Esophagus mucosa (tissue), 1 donor: ENCODE measurements at places on chromosomes 6 and 20.
A peak's percentile ranks its signal among the peaks of the same experiment; 100 is the strongest.

- no peak for ATAC-seq
Observed at GRCh38 chr6:161228096-161228495, 45.8 kb downstream of the AGPAT4 start.

DNA sequence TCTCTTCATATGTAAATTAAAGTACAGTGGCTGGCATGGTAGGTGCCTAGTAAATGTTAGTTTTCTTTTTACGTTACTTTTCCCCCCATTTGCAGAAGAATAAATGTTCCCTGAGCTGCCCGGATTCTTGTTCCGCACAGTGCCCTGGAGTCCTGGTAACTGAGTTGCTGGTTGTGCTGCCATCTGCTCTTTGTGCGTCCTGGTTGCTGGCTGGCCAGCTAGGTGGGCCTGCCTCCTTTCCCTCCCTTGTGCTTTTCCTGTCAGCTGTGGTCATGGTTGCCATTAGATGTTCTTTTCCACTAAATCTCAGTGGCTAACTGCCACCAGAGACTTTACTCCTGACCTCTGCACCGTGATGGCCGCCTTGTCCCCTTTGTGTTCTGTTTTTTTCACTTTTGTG is 28.6 kb downstream of the CEP43 start:
- ATAC-seq: no peak

DNA sequence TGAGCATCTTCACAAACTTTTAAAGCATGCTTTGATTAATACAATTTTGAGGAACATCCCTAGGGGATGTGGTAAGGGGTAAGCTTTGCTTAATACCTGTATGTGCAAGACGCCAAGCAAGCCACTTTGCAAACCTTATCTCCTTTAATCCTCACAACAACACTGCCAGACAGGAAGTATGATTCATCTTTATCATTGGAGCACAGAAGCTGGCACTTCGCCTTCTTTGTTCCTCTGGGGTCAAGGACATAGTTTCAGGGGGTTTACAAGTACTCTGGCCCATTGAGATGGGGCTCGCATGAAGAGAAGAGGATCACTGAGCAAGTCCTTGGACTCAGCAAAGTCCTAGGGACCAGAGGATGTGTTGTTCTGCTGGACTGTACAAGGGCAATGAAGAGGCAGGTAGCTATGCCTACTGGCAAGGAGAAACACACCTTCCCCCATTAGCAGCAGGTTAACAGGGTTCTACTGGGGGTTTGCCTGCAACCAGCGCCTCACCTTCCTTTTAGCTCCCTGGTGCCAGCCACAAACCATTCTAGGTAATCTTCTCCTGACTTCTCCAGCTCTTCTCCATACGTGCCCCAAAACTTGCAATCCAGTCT is 8.8 kb downstream of the TMEM244 start:
- ATAC-seq: no peak

GRCh38 chr20:43603124-43603523 is 12.4 kb downstream of the IFT52 start:
- no peak for ATAC-seq

DNA sequence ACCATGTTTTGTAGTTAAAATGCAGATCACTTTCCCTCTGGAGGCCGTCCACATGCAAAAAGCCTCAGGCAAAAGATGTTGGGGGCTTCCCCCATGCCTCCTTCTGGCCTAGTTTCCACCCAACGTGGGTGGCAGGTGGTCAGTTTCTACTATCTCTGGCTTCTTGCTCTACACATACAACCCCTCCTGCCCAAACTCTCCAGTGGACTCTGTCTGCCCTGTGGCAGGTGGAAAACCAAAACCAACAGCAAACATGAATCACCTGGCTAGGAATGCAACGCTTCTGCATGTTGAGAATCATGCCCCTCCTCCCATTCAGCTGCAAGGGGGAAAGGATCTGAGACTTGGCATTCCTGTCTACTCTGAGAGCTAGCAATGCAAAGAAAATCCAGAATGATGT is 94.8 kb downstream of the MBOAT1 start:
- ATAC-seq: peak; percentile 48

- peak; percentile 64 for ATAC-seq
Observed at GRCh38 chr6:27502508-27503435, 29.9 kb upstream of the ZNF184 start.

DNA sequence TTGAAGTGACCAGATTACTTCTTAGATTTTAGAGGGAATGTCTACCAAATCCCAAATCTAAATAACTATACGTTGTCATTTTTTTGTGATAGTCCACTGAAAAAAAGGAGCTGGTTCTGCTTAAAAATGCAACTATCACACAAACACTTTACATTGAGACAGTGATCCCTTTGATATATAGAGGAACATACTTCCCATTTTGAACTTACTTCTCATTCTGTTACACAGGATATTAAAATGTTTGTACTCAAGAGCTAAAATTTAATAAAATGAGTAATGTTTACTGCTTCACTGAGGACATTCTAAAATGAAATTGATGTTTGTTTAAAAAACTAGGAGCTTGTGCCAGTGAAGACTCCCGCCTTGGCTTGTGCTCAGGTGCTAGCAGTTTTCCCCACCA is 174.1 kb downstream of the CARMIL1 start:
- no peak for ATAC-seq

DNA sequence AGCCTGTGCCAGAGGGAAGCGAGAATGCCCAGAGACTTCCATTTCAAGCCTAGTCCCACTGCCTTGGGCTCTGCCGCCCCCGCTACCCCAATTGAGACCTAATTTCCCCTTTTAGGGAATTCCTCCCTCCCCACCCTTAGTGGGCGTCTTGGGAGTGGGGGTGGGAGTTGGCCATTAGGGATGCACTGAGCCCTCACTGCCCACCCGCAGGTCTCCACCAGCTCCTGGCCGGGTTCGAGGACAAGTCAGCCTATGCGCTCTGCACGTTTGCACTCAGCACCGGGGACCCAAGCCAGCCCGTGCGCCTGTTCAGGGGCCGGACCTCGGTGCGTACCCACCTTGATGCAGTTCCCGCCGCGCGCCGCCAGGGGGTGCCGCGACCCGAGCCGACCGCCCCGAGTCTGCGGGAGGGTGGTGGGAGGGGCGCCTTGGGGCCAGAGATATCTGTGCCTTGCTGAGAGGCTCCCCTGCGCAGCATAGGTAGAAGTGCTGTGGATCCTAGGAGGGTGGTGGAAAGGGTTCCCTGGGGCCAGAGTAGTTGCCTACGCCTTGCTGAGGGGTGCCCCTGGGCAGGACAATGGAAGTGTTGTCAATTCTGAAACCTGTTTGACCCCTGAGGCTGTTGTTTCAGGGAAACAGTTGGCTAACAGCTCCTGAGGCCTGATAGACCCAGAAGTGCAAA is 9.2 kb downstream of the ITPA start:
- peak; percentile 69 for ATAC-seq

DNA sequence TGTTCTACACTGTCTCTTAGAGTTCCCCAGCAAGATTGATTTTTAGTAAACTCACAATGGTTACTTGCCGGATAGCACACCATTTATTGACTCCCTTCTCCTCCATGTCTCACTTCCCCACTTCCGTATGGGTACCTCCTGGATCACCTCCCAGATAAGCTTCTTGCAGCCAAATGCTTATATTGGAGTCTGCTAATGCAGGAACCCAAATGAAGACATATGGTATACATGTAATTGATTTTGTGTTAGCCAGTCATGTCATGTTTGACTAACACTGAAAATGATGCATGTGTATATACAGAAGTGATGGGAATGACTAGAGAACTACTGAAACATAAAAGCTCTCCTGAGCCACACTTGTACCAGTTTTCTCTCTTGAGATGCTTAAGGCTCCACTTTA is 46.1 kb upstream of the TMX4 start:
- no peak for ATAC-seq

GRCh38 chr20:23415959-23416583 is 5.2 kb downstream of the NAPB start:
- no peak for ATAC-seq

DNA sequence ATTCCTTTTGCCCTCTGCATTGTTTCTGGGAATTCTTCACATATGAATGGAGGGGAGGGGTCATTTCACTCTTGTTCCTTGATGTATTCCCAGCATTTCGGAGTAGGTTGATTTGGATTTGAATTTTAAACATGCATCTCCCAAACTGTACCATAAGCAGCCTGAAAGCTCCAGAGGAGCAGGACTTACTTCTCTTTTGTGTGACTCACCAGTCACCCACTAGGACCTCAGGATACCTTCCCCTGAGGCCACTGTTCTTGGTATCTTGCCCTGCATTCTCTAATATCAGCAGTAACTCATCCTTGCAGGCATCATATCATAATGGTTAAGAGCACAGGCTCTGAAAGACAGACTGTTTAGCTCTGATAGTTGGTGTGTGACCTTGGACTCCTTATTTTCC is 703 bp downstream of the MRPL2 start:
- no peak for ATAC-seq

- ATAC-seq: no peak
Observed at GRCh38 chr6:16108419-16108818, 20.5 kb upstream of the MYLIP start.

- no peak for ATAC-seq
Observed at GRCh38 chr6:148179786-148180185, 162.9 kb upstream of the SASH1 start.

- no peak for ATAC-seq
Observed at GRCh38 chr6:43185391-43185985, 3.5 kb downstream of the CUL9 start.

- peak; percentile 78 for ATAC-seq
Observed at GRCh38 chr20:36573103-36573797, at the start of gene TGIF2. TSS of gene TGIF2 (plus strand) at chr20:36573597. CDS start at chr20:36578775, 5,178 bp downstream.

DNA sequence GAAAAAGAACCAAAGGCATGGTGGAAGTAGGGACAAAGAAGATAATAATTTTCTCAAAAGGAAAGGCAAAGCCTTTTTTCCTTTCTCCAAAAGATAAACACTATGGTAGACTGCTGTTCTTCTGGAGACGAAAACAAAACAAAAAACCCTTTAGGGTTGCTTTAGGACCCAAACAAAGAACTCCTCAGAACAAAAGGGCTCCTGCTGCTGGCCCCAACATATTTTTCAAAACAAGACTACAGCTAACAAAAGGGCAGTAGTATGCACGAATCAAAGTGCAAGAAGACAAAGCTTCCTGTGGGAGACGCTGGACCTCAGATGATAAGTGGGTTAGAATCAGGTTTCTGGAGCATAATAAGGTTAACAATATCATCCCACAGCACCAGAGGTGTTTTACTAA is 15.8 kb downstream of the NCOA5 start:
- no peak for ATAC-seq

DNA sequence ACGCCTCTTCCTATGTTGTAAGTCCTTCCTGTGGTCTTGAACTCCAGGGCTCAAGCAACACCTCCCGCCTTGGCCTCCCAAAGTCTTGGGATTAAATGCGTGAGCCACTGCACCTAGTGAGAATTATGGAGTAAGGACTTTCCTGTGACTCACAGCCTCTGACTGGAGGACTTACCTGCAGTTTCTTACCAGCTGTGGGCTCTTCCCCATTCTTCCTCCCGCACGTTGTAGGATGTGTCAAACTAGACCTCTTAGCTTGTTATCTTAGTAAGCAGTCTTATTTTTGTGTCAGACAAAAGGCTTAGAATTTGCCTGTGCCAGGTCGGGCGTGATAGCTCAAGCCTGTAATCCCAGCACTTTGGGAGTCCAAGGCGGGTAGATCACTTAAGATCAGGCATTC is 30.9 kb downstream of the BAK1 start:
- peak; percentile 85 for ATAC-seq

DNA sequence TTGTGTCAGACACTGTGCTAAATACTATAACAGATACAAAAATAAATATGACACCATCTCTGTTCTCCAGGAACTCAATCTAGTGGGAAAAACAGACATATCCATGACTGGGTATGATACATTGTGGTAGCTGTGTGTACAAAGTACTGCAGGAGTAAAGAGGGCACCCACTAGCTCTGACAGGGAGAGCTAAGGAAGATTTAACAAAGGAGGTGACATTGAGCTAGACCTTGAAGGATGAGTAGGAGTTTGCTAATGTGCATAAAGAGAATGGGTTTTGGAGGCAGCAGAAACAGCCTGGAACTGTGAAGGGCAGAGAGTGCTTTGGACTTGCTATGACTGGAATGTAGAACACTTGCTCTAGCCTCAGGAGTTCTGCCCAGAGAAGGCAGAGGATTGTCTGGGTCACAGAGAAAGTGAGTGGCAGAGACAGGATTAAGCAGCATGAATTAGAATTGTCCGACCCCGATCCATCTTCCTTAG is 14.4 kb downstream of the MMP24 start:
- ATAC-seq: no peak

DNA sequence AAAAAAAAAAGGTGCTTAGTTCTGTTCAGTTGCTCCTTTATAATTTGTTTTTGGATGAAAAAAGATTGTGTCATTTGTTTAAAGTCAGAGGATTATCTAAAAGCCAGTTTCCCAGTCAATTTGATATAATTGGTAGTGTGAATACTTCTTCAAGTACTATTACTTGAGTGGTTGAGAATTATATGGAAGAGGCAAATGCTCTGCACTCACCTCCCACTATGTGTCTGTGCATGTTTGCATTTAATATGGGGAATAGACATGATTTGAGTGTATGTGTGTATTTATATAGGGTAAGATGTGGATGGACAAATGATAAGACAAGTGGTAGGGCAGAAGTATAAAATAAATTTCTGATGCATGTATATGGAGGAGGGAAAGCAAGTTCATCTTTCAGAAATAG is 15.8 kb downstream of the GJA1 start:
- no peak for ATAC-seq

GRCh38 chr6:6494677-6495076 is 93.8 kb upstream of the LY86 start:
- peak; percentile 67 for ATAC-seq

- ATAC-seq: no peak
Observed at GRCh38 chr6:72275888-72276287, 346.0 kb upstream of the KCNQ5 start.

GRCh38 chr6:41736186-41736733 is 852 bp upstream of the TFEB start:
- ATAC-seq: no peak

- no peak for ATAC-seq
Observed at GRCh38 chr6:128150376-128150775, 249.5 kb upstream of the THEMIS start.

GRCh38 chr6:23529902-23530301 is 596.1 kb upstream of the NRSN1 start:
- ATAC-seq: no peak

DNA sequence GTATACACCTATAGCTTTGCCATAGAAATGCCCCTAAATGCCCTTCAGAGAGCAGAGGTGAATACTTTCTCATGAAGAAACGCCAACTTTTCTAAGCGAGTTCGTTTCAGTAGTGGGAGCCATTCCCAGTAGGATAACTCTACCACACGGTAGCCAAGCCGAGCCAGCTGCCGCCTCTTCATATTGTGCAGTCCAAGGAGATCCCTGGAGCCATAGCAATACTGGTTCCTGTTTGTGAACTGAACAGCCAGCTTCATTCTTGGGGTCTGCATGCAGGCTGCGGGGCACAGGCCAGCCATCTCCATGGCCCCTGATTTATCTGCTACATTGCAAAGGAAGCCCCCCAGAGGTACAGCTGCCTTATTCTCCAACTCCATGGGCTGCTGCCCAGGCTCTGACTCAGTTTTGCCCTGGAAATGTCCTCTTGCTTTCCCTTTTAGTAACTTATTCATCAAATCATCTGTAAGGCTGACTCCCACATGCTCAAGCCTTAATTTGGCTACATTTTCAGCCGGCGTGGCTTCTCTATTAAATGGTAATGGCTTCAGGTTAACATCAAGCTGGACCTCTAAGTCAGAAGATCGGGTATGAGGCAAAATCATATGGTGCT is 12.8 kb downstream of the FASTKD5 start:
- no peak for ATAC-seq
